Occipital lobe (tissue), 3 donors: ENCODE measurements at places on chromosomes 12 and 14.

GRCh38 chr14:75280291-75280830, 1.7 kb downstream of the FOS start:
- no peak for DNase-seq

DNA sequence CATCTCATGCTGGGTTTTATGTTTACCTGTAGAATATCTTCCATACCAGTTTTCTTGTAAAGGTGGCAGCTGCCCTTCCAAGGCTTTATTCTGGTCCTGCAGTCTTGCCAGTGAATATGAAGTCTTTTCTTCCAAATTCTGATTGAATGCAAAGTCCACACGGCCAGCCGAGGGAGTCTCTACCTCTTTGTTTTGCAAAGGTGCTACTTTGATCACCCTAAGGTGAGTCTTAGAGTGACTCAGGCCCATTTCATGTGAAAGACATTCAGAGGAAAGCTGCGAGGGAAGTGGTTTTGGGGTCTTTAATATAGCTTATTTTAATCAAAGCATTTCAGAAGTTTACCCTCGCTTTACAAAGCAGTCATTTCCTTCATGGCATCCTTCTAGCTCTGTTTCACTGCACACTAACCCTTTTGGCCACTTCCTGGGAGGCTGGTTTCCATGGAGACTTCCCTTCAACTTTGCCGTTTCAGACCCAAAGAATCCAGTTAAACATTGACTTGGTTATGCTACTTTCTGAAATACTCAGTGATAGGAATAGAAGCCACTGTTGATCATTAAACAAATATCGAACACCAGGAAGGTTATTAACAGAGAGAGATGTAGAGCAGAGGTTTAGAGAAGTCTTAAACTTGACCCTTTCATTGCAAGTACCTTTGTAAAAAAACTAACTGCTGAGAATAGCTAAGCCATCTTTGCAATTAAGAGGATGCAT, at the start of gene CCDC198:
TSS of gene CCDC198 (minus strand) at position 391 of the 715 bp plus-strand sequence. CDS start at position 249, 142 bp downstream.
- DNase-seq, result no peak

DNA sequence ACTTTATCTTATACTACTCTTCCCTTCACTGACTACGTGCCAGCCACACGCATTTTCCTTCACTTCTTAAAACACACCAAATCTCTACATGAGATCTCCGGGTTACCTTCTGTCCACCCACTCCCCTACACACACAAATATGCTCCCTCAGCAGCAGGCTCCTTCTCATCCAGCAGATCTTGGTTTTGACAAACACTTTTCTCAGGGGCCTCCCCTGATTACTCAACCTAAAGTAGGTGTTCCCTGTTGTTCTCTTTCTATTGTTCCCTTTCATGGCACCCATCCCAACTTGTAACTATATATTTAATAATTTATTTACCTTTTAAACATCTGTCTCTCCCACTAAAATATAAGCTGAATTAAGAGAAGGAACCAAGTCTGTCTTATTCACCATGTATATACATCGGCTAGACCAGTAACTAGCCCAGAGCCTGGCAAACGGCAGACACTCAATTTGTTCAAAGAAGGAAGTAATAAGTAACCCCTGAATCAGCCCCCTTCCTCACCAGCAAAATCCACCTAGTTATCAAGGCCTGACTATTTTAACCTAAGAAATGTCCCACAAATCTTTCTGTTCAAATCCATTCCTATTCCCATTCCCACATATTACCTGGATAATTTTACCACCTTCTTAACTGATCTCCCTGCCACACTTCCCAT, 2.7 kb downstream of the C2CD5 start:
- DNase-seq, result no peak

DNA sequence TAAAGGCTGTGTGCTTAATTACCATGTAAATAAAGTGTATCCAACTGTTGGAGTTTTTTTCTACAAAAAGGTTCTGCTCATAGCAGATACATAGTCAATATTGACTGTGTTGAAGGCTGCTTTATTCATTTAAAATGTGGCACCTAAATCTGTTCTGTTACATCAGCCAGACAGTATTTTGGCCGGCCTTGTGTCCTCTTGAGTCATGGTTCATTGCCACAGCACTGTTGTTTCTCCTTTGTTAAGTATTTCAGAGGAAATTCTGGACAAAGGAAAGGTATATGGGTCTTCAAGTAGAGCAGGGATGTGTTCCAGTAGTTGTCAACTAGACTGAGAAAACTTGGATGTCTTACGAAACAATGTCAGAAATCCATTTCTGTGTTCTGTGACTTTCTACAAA, 95.5 kb downstream of the SLC38A6 start:
- DNase-seq, result no peak

DNA sequence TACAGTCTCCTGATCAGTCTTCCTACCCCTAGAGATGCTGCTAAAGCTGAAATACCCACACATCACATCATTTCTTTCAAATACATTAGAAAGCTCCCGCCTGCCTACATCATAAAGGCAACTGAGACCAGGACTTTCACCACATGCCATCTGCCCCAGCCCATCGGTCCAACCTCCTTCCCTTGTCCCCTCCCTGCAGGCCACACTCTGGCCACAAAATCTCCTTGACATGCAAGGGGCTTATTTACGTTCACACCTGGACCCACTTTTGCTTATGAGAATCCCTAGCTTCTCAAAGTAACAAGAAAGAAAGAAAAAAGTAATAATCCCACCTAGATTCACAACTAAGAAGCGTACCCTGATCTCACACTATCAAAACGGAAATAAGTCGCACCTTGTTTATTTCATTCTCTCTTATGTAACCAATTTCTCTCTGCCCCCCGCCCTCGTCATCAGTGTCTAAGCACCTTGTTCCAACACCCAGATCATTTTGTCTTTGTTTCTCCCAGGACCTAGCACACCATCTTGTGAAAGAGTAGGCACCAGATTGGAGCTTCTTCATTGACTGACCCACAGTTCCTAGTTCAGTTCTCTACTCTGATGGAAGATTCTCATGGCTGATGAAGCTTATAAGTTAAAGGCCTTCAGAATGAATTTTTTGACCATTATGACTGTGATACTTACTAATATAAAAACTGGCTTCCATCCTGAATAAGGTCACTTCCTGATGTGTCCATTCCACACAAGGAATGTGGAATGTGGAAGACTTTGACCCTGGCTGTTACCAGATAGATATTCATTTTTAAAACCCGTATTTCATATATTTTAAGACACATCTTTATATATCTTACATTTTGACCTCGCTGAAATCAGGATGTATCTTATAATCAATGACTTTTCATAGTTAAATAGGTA, 7.7 kb downstream of the WSB2 start:
- DNase-seq, result no peak

- DNase-seq, result no peak
Measured at GRCh38 chr12:110785240-110785639, 42.5 kb upstream of the PPP1CC start.

- DNase-seq, result no peak
Measured at GRCh38 chr14:63564318-63564717, 21.1 kb upstream of the PPP2R5E start.

DNA sequence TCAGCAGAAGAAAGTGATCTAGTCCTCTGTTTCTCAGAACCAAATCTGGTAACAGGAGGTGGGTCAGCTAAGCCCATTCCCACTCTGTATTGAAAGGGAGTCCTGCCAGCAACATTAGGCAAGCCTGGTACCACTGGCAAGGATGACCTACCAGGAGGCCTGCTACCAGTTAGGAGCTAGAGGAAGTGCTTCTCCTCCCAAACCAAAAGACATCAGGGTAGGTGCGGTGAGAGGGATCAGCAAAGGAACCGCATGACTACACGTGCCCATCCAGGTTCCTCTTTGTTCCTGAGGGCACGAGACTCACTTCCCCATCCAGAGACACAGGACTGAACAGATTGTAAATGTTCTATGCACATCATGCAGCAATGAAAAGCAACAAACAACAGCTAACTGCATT, 2.8 kb downstream of the KLRC4 start:
- DNase-seq, result no peak

DNA sequence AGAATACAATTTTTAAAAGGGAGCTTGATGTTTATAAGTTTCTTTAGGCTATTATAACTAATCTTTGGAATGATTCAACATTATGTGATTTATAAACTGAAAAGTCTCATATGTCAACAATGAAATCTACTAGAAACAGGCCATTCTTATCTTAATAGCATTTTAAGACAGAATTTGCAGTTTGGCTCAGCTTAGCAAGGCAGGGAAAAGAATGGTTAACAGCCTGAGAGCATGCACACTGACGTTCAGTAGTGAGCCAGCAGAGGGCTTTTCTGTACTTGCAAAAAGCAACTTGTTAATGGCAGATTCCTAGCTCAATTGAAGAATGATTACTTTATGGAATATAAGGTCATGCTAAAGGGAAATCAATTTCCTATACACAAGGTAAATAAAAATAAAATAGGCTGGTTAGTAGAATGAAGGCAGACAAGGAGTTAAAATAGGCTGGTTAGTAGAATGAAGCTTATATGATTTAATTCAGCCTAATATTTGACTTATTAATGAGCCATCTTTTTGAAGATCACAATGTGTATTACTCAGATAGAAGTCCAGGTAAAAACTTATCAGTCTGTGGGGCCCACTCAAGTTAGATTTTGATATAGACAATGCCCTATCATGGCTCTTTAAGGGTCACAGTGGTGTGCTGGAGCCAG, 95.9 kb downstream of the OTOGL start:
- DNase-seq, result peak; percentile 2

DNA sequence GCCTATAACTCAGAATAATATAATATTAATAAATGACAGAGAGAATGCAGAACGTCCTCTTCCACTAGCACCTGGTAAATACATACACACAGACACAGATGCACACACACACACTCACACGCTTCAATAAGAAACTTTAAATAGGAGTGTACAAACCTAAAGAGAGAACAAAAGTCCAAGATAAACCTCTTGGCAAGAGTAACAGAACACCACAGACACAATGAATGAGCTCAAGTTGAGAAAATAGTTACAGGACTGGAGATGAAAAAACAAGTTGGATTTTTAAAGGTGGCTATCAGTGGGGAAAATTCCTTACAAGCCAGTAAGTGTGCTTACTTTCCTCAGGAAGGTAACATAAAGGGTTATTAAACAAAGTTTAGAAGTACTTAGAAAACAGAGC, 35.2 kb downstream of the CRY1 start:
- DNase-seq, result no peak

DNA sequence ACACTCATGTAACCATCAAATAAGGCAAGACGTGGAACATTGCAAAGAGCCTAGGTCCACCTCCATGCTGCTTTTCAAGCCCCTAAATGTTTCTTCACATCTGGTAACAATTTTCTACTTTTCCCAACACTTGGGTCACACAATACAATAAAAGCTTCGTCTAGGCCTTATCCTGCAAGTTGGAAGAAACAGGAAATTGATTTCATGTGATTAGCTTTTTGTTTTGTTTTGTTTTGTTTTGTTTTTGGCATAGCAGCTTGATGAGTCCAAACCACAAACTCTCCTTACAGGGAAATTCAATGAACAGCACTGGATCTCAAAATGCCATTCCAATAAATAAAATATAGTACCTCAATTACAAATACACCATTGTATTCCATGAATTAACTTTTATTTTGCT, 19.3 kb downstream of the TAS2R50 start:
- DNase-seq, result no peak

DNA sequence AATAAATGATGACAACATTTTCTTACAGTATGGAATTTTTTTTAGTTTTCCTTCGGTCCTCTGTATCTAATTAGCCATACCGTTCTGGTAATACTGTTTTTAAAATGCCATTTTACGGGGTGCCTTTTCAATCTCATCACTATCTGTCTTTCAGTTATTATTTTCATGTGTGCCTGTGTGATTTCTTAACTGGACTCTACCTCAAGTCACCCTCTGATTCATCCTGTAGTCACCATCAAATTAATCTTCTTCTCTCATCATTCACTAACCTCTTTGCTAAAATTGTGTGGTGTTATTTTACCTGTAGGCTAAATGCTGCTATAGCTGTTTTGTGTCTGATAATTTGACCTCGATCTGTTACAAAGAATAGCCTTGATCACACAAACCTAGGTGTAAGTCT, 16.0 kb upstream of the CCT2 start:
- no peak for DNase-seq
